ENCODE measurements at places on chromosomes 16 and 17.

GRCh38 chr16:89395150-89396142 lies 94.9 kb downstream of the ANKRD11 start:
- DNase-seq = no peak

DNA sequence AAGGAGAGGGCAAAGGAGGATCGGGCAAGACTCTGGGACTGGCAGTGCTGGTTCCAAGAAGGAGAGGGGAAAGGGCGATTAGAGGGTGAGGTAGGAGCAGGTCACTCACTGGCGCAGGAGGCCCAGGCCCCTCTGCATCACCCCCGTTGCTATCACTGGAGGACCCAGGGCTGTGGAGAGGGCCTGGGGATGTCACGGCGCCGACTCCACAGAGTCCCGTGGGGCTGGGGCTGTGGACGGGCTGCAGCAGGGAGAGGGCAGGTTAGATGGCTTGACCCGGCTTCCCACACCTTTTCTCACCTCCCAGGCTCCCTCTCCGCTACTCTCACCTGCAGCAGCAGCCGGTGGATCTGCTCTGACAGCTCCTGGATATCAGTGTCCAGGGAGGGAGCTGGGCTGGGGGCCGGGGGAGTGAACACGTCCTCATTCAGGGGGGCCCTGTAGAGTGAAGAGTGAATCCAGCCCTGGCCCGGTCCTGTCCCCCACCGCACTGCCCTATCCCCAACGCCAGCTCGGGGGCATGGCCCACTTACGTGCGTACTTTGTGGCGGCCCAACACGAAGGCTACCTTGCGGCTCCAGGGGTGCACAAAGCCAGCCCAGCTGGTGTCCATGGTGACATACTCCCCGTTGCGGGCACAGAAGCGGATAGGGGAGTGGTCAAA lies 4.9 kb downstream of the PER1 start:
- no peak for DNase-seq

GRCh38 chr16:31351246-31351941 lies 3.6 kb upstream of the ITGAX start:
- no peak for DNase-seq

- DNase-seq = no peak
Observed at GRCh38 chr17:36592316-36592715, 637 bp downstream of the DHRS11 start.

DNA sequence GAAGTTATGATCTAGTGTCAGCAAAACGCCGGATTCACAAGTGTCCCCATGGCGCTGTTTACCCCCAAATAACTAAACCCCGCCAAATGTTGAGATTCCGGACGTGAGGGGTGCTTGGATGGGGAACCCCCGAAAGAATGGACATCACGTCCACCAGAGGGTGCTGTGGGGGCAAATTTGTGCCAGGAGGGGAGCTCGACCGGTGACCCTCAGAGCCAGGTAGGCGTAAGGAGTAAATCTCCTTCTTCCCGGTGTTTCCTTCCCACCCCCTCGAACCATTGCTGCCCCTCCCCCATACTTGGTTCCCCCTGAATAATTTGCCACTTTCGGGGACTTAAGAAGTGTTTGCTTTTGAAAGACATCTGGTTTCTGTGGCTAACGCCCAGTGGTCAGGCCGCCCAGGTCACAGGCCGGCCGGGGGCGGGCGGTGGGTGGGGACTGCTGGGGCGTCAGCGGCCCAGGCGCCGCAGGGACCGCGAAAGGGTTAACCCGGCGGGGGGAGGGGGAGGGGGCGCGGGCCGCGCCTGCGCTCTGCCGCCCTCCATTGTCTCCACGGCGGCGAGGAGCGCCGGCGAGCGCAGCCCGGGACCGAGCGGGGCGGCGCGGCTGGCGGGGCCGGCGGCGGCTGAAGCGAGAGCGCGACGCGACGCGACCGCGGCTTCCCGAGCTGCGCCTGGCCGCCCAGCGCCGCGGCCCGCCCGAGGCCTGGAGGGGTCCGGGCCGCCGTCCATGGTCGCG lies at the start of gene ZNRF1:
TSS of gene ZNRF1 (plus strand) at position 544 of the 738 bp plus-strand sequence. CDS start 648 bp downstream, outside the sequence.
- peak; percentile 75 for DNase-seq

DNA sequence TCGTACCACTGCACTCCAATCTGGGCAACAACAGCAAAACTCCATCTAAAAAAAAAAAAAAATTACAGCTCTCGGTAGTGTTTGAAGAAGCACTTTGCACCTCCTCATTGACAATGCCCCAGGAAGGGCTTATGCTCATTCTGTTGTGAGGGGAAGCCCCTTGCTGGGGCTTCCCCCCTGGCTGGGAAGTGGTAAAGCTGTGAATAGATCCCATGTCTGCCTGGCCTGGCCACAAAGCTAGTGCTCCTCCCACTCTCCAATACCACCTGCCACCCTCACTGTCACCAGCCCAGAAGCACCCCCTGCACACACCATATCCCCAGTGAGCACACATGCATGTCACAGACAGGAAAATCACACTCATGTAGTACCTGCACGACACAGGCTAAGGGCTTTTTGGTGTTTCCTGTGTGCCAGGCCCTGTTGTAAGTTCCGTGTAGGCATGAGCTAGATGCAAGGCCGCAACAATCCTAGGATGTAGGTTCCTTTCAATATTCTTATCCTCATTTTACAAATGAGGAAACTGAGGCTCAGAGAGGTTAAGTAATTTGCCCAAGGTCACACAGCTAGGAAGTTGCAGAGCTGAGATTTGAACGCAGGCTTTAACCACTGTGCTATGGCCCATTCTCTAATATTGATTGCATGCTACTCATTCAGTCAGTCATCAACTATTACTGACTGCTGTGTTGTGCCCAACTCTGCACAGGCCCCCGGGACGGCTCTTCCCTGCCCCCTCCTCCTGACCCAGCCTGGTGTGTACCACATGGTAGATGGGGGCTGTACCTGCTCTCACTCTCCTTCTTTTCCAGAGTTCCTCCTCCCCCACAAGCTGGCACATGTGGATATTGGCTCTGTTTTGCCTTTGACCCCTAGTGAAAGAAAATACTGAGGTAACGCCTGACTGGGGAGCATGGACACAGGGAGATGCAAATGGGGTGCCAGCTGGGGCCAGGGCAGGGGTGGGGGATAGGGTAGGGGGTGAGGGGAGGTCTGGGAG lies 11.9 kb upstream of the COL1A1 start:
- DNase-seq = no peak

GRCh38 chr17:81901167-81902022 lies 643 bp upstream of the NPB start:
- DNase-seq = no peak

DNA sequence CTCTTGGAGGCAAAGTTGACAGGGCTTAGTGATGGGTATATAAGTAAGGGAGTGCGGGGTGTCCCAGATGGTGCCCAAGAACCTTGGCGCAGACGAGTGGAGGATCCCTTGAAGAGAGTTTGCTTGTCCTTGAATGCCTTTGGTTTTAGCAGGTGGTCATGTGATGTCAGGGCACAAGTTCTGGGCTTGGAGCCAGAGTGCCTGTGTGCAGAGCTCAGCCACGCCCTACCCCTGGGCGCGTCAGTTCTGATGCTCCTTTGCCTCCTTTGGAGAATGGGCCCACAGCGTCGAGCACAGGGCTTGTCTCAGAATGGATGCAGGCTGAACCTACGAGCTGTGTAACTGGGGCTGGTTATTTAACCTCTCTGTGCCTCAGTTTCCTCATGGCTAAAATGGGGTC lies 412.2 kb upstream of the EEF2KMT start:
- no peak for DNase-seq

- DNase-seq = no peak
Observed at GRCh38 chr17:36920032-36921005, 17.0 kb upstream of the LHX1 start.

DNA sequence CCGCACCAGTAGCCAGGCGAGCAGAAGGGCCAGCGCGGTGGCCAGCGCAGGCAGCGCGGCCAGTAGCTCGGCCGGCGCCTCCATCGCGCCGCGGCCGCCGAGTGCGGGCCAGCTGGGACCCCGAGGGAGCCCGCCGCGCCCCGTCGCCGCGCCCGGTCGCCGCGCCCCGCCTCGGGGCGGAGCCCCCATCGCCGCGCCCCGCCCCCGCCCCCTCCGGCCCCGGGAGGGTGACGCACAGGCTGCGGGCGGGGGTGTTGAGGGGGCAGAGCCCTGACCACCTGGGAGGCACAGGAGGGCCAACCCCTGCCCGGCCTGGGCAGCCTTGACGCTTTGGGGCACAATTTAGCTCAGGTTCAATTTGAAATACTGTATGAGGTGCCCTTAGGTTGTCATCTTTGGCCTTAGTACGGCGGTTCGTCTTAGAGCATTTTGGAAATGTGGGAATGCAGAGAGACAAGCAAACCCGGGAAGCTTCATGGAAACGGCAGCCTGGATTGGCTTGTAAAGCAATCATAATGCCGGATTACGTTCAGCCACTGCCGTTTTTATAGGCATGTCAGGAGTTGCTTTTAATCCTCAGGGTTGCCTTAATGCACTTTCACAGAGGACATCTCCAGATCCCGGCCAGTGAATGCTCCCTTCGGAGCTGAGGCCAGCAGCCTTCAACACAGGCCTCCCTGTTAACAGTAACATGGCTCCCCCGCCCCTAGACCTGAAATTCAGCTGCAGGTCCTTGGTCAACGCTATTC lies at the start of gene MXRA7:
TSS of gene MXRA7 (minus strand) at position 103 of the 749 bp plus-strand sequence. CDS start at position 84, 19 bp downstream.
- peak; percentile 57 for DNase-seq

DNA sequence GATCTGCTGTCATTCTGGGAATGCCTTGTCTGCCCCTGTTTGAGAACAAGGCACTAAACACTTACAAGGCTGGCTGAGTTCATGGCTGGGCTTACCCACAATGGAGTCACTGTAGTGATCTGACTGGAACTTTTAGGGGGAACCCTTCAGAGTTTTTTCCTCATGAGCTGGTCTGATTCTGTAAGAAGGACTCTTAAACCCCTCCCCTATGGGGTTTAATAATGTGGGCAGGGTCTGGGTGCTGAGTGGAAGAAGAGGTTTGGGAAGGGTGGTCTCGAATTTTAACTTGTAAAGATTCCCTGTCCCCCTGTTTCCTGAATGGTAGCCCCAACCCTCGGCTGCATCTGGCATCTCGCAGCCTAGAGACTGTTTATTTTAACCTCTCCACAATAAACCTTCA lies 30.6 kb downstream of the OSBPL7 start:
- no peak for DNase-seq

DNA sequence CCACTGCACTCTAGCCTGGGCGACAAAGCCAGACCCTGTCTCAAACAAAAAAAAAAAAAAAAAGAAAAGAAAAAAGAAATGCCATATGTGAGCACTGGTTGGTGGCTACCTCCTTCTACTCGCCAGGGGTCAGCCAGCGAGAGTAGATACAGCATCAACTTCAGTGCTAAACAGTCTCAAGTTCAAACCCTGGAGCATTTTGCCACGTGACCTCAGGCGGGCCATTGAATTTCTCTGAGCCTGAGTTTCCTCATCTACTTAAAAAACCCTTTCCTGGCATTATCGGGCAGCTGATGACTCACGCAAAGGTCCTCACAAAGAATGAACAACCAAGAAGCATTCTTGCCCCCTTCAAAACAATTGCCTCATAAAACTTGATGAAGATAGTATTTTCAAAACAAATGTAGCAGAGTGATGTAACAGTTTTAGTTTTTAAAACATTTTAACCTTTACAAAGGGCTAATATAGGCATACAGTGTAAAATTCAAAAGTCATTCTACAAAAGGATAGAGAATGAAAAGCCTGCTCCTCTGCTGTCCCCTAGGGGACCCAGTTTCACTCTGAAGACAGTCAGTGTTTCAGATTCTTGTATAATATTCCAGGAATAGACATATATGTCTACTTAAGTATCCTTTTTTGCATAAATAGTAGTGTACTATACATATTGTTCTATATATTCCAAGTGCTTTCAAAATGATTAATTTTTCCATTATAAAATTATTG lies 28.4 kb downstream of the DNAH2 start:
- no peak for DNase-seq

DNA sequence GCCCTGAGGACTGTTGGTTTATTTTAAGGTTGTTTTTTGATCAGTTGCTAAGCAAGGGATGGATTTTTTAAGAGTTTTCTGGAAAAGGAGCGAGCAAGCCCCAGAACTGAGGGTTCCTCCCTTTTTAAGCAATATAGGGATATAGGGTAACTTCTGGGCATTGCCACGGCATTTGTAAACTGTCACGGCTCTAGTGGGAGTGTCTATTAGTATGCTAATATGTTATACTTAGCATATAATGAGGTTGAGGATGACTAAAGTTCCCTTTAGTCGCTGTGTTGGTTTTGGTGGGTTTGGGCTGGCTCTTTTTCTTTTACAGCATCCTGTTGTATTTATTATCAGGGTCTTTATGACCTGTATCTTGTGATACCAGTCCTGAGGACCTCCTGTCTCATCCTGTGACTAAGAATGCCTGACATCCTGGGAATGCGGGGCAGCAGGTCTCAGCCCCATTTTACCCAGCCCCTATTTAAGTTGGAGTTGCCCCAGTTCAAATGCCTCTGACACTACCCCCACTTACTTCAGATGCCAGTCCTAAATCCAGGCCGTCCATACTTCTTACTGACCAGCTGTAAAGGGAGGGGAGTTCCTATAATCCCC lies 59.4 kb downstream of the MFSD11 start:
- DNase-seq = no peak

DNA sequence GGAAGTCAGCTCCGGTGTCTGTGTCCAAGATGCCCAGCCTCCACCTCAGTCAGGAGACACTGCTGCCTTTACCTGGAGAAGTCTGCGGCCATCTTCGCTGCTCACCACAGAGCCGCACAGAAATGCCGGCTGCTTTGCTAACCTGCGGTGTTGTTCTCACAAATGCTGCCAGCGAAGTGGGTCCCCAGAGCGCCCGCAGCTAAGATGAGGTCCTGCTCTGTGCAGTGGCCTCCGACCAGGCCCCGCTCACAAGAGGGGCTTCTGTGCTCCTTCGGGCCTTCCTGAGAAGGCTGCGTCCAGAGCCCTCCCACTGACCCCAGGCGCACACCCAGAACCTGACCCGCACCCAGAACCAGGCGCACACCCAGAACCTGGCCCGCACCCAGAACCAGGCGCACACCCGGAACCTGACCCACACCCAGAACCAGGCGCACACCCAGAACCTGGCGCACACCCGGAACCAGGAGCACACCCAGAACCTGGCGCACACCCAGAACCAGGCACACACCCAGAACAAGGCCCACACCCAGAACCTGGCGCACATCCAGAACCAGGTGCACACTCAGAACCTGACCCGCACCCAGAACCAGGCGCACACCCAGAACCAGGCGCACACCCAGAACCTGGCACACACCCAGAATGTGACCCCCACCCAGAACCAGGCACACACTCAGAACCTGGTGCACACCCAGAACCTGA lies 51.5 kb upstream of the FASN start:
- DNase-seq = no peak

- no peak for DNase-seq
Observed at GRCh38 chr16:918068-918467, 52.7 kb downstream of the LMF1 start.

DNA sequence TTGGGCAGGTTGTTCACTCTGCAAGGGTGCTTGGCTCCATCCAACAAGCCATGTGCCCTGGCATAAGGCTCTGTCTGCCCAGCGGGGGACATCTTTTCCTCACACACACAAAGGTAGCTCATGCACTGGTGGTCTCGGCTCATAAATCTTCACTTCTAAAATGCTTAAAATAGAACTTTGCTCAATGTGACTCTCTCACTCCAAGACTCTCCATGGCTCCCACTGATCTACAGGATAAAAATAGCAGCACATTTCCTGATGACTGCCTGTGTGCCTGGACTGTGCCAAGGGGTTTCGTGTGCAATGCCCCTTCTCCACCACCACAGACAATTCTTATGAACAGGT lies 15.1 kb upstream of the CIBAR2 start:
- DNase-seq = no peak

Data from T-helper 17 cell (primary cell).